HCEC 1CT (cell line): ENCODE measurements at places on chromosomes 4 and X.

DNA sequence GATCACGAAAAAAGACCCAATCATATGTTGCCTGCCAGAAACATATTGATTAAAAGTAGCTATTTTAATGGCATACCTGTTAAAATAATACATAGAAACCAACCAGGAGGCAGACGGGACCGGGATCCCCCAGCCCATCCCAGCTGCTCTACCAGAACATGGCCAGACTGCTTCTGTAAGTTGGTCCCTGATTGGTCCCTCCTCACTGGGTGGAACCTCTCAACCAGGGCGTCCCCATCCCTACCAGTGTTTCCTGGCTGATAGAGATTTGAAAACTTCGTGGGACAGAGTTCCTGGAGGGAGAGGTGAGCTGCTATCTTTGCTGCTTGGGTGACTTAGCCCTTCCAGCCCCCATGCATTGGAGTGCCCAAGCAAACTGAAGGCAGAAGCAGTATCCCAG, 256.2 kb downstream of the TRAM1L1 start:
- no peak for DNase-seq

DNA sequence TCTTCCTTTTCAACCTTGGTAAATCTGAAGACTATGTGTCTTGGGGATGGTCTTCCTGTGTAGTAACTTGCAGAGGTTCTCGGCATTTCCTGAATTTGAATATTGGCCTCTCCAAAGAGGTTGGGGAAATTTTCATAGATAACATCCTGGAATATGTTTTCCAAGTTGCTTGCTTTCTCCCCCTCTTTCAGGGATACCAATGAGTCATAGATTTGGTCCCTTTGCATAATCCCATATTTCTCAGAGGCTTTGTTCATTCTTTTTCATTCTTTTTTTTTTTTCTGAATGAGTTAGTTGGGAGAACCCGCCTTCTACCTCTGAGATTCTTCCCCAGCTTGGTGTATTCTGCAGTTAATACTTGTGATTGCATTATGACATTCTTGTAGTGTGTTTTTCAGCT, 549.2 kb upstream of the AMOT start:
- DNase-seq: no peak

DNA sequence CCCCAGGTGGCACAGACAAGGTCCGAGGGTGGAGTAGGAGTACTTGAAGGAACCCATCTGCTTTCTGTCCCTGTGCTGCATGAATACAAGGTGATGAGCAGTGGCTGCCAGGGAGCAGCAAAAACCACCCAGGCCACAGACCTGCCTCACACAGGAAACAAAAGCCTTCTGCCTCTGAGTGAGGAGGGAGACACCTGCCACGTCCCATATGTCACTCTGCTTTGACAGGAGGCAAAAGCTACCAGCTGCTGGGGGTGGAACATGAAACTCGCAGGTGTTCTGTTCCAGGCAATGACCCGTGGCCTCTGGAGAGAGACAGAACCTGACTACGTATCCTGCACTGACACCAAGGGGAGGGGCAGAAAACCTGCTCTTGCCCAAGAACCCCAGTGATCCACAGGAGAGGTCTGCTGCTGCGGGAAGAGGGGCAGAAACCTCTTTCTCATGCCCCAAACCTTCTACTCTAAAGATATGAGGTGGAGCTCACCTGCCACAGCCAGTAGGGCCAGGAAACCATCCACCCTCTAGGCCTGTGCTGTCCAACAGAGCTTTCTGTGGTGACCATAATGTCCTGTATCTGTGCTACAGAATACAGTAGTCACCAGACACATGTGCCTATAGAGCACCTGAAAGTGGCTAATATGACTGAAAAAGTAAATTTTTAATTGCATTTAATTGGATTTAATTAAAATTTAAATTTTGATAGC, 172.9 kb downstream of the PRDM5 start:
- DNase-seq: no peak

DNA sequence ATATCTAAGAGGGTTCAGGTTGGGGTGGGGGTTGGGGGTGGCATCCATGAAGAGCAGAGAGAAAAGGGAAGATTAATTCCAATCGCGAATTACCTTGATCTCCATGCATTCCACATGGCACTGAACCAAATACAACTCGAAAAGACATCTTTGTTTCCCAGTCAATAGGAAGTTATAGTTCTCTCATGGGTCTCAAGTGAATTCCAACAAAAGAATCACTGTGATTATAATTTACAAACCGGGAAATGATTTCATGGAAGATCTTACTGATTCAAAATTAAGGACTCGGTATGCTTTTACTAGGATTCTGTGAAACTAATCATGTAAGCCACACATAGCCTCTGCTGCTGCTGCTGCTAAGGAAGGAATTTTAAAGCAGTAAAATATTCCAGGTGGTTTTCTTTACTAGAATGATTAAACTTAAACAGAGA, 26.6 kb upstream of the AMELX start:
- no peak for DNase-seq

DNA sequence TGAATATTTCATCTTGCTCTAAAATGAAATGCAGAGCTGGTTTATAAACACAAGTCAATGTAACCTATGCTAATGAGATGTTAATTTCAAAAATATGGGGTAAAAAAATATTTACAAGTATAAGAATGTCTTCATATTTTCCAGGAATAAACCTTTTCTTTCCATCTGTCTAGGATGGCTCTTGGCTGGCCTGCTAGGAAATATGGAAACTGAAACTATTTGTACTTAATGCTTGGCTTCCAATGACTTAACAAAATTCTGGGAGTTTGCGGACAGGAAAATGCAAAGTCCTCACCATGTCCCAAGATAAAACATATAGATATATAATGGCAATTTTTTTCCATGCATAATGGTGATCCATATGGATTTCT, 168.1 kb downstream of the SCFD2 start:
- DNase-seq: no peak

DNA sequence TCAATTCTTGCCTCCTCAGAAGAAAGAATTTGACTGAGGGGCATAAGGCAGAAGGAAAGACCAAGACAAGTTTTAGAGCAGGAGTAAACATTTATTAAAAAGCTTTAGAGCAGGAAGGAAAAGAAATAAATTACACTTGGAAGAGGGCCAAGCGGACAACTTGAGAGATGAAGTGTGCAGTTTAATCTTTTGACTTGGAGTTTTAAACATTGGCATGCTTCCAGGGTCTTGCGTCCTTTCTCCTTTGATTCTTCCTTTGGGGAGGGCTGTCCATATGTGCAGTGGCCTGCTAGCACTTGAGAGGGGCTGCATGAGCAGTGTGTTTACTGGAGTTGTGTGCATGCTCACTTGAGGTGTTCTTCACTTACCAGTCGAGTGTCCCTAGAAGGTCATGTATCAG, 275.8 kb upstream of the IL1RAPL1 start:
- no peak for DNase-seq

DNA sequence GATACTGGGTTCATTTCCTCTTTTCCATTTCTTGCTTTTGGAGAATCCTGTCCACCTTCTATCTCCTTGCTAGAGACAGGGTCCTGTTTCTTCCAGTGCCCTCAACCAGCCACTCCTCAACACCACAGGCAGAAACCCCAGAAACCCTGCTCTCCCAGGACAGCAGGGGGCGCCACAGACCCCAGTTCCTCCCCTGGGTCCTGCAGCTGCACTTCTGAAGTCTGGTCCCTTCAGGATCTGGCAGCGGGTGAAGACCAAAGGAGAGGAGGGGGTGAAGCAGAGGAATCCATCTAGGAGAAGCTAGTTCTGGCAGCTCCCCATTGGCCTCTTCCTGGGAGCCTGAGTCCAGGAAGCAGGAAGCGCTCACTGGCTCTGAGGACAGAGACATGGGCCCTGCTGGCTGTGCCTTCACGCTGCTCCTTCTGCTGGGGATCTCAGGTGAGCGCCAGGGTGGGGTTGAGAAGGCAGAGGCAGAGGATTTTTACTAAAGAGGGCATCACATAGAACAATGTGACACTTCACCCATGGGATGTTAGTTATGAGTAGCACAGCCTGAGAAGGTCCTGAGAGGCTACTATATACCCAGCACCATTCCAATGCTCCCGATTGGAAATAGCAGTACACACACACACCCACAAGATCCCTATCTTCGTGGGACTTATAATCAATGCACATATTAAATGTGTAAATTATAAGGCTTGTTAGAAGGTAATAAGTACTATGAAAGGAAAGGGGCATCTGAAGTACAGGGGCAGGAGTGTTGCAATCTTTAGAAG, at the start of gene PRSS48:
Gene PRSS48 (plus strand): TSS at position 375 of the 776 bp plus-strand sequence. CDS start 12 bp downstream, at position 387.
- DNase-seq: peak; percentile 23

DNA sequence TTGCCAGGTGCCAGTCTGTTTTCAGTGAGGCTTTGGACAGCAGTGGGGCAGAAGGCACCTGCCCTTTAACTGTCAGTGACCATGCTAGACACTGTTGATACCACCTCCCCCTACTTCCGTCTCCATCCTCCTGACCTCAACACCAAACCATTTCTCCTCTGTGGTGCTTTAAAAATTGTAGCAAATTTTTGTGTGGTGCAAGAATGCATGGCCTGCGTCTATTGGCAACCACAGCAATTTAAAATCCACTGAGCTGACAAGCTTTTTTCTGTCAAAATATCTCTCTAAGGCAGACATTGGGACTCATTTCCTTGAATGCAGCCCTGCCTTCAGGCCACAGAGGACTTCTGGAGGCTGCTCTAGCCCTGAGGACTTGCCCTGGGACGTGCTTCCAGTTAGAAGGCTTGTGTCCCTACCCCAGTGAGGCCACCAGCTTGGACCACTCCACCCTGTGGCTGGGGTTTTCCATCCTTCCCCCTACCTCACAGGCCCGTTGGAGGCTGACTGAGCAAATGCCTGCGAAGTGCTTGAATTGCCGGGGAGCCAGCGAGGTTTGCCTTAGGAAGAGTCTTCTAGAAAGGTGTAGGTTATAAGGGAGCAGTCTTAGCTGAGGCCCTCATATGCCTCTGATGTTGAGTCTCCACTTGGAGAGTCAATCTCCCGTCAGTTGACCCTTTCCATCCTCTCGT, 6.9 kb downstream of the PRRG3 start:
- no peak for DNase-seq

GRCh38 chr4:81214881-81215868, at the start of gene PRKG2:
PRKG2 (minus strand) TSS chr4:81215222; CDS start chr4:81205047, 10,175 bp downstream.
- DNase-seq: peak; percentile 3

DNA sequence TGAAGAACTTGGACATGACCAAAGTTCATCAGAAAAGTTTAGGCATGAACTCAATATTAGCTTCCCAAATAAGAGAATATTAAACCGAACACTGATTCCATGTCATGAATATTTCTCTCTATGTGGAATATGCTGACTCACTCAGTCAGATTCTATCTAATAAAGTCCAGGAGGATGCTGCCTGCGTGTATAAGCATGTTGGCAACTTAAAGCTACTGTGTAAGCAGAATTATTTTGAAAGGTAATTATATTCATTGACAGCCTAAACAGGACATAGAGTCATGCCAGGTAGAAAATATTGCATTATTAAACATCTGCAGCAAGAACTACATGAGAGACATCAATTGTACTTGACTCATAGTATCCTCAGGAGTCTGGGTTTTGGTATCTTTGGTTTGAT, 367.9 kb upstream of the SPOCK3 start:
- no peak for DNase-seq

DNA sequence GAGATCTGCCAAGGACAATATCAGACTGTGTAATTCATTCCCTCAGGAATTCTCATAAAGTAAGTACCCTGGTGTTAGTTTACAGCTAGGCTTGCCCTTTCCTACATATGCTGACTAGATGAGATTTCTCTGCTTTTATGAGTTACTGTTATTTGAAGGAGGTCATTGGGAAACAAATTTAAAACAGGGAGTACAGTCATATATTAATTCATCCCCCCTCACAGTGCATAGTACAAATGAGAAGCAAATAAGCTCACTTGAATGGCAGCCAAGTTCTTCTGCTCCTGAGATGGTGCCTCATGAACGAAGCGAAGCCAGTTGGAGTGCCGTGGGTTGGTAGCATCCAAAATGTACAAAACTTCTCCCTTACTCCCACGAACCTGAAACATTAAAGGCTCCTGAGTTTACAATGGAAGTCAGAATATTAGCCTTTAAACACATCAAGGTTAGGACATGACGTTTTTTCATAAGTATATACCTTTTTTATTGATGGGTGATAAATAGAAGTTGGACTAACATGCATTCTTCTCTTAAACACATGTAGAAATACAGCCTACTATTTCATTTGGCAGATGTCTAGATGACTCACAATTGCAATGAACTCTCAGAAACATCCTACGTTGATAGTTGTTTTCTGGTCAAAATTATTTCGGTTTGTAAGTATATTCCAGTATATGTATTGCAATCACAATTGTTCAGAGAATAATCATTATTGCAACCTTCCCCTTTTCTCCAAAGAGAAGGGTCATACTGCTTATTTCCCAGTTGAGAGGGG, 69.2 kb downstream of the PRDM5 start:
- peak; percentile 4 for DNase-seq

DNA sequence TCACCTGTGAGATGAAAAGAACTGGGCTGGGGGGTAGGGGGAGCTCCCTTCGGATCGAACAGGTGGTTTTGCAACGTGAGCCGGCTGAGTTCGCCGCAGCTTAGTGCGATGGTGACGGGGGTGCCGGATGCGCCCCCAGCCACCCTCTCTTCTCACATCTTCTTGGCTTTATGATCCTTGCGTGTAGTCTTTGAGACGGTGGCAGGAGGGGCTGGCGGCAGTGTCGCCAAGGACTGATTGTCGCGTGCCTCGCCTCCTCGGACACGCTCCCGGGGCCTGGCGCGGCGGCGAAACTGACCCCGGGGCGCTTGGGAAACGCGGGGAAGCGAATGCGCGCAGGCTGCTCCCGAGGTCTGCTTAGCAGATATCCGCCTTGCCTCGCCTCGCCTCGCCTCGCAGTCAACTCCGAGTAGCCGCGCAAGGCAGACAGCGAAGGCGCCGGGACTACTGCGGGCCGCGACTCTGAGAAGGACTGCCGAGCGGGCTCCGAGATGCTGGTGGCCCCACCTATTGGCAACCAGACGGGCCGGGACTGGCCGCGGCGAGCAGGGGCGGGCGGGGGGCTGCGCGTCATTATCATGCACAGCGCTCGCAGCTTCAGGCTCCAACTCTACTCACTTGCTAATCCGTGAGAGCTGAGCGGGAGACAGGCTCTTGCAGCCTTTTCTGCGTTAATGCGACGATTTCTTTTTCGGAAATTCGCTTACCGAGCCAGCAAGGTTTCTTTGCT, 1.5 kb downstream of the GRID2 start:
- DNase-seq: peak; percentile 42

- DNase-seq: no peak
Observed at GRCh38 chr4:176308441-176308840, 11.3 kb upstream of the SPCS3 start.

GRCh38 chr4:76614589-76614988, 179.6 kb downstream of the SHROOM3 start:
- DNase-seq: peak; percentile 53

- DNase-seq: no peak
Observed at GRCh38 chr4:155252327-155252726, 43.9 kb downstream of the NPY2R start.

GRCh38 chr4:176313596-176314336, 6.0 kb upstream of the SPCS3 start:
- no peak for DNase-seq

- no peak for DNase-seq
Observed at GRCh38 chrX:16205840-16206239, 38.6 kb downstream of the MAGEB17 start.

- no peak for DNase-seq
Observed at GRCh38 chr4:16588149-16588548, 310.3 kb downstream of the LDB2 start.
